Substantia nigra (tissue), 51 donors: ENCODE measurements at places on chromosomes 5 and 9.

DNA sequence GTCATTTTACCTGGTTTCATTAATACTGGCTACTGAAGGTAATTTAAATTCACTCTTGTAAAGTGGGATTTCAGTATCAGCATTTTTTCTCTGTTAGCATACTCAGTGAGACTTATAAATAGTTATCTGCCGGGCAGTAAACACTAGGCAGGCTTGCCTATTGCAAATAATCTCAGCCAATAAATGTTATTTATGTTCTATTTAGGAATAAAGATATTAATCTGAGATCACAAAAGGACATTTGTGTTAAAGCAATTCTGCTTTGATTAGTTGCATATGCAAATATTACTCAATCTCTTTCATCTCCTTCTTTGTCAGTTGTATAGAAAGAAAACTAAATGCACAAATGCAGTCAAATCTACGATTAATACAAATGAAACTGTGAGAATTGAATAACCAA is 827.8 kb downstream of the TLE4 start:
- DNase-seq: no peak

DNA sequence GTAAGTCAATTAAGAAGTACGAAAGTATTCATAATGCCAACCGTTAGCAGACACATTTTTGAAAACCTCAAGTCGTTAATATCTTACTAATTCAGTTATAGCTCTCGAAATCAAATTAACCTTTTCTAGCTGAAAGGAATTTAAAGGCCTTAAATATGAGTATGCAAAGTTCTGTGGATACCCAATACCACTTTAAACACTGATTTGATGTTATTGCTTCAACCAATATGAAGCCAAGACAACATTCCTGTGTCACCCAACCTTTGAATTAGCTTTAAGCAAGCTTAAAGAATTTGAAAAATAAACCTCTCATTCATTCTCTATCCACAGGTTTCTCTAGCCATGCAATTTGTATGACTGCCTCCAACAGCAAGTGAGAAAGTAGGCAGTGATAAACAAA is 204.5 kb downstream of the MCTP1 start:
- DNase-seq: no peak

DNA sequence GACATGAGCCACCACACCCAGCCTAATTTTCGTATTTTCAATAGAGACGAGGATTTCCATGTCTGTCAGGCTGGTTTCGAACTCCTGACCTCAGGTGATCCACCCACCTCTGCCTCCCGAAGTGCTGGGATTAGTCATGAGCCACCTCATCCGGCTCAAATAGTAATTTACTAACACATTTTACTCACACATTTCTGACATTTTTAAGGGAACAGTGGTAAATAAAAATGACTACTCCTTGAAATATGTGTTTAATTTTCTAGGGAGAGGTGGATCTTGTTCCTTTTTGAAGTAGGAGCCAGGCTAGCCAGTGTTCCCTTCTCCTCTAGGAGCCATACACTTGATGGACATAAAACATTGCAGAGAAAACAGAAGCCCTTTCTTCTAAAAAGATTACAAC is 55.2 kb upstream of the ERBIN start:
- DNase-seq: no peak

DNA sequence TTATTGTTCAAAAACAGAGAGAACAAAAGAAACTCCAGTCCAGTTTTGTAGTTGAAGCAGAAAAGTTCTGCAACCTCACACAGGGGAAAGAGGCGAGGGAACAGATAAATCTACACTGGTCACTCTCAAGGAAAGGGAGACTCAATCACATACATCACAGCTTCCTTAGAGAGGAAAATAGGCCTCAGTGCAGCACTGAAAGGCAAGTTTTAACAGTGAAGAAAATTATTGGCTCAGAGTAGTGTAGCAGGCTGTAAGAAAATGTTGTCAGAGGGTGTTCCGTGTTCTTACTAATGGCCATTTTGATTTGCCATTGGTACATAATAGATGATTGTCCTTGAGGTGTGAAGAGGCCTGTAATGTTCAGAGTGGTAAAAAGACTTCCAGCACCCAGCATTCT is 530.0 kb upstream of the CDH6 start:
- DNase-seq: no peak

GRCh38 chr5:54753034-54753433 is 232.4 kb downstream of the ESM1 start:
- no peak for DNase-seq

DNA sequence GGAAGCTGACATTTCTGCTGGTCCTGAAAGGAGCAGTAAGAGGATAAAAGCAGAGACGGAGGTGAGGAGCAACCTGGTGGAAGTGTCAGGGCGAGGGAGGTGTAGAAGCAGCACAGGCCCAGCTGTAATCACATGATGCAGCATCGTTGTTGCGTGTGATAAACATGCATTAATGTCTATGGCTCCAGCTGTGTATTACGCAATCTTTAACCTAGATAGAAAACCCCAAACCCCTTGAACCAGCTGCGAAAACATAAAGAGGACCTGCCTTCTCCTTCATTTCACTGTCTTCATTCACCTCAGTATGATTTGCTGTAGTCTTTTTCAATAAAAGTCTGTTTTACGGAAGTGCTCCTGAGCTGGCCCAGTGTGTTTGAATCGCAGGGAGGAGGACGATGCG is 162.9 kb downstream of the NTRK2 start:
- DNase-seq: no peak

- no peak for DNase-seq
These were observed 30.1 kb downstream of the IPPK start for GRCh38 chr9:92639791-92640271.

DNA sequence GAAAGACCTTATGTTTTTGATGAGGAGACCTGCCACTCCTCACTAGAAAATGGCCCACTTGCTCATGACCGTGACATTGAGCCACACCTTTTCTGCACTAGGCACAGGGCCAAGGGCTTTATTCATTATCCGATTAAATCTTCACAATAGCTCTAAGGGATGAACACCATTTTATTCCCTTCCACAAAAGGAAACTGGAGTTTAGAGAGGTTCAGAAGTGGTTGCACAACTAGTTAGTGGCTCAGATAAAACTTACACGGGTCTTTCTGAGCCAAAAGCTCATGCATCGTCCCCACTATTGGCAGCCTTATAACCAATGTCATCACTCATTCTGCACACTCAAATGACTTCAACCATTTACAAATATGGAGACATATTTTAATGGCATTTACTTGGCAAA is 39.4 kb downstream of the SUSD1 start:
- no peak for DNase-seq

DNA sequence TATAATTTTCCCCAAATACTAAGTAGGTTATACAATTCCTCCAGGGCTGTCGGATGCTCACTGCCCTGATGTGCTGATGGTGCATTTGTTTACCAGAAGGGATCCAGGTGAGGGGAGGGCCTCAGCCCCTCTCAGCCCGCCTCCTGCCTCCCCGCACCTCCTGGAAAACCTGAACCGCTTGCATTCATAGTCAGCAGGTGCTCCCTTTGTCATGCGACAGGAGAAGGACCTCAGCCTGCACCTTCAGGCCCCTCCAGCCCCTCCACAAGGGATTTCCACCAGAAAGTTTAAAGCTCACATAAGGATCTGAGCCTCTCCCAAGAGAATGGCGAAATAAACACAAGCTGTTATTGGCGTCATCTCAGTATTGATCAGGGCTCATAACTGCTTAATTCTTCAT is 36.5 kb upstream of the NTNG2 start:
- no peak for DNase-seq

DNA sequence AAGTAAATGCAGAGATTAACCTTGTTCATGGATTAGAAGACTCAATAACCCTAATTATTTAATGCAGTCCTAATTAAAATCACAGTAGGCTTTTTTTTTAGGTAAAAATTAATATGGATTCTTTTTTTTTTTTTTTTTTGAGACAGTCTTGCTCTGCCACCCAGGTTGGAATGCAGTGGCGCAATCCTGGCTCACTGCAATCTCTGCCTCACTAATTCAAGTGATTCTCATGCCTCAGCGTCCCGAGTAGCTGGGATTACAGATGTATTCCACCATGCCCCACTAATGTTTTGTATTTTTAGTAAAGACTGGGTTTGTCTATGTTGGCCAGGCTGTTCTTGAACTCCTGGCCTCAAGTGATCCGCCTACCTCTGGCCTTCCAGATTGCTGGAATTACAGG is 40.6 kb downstream of the DENND4C start:
- DNase-seq: no peak

DNA sequence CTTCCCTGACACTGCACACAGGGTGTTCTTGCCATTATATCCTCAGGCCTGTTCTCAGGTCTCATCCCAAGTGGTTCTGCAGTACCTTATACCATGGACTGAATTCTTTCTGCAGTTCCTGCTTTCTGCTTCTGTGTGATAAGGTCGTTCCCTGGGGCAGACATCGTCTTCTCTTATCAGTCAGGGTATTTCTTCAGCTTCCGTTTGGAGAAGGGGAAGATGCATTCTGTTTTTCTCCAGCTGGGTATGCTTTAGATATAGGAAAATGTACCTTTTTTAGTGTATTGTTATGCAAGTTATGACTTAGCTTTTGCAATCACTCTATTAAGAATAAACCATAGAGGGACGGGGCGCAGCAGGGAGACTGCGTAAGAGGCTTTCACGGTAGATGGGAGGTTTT is 31.1 kb downstream of the RALGPS1 start:
- DNase-seq: no peak

GRCh38 chr9:15354713-15355112 is 47.7 kb upstream of the TTC39B start:
- no peak for DNase-seq

GRCh38 chr5:38905516-38905915 is 59.7 kb downstream of the OSMR start:
- no peak for DNase-seq

DNA sequence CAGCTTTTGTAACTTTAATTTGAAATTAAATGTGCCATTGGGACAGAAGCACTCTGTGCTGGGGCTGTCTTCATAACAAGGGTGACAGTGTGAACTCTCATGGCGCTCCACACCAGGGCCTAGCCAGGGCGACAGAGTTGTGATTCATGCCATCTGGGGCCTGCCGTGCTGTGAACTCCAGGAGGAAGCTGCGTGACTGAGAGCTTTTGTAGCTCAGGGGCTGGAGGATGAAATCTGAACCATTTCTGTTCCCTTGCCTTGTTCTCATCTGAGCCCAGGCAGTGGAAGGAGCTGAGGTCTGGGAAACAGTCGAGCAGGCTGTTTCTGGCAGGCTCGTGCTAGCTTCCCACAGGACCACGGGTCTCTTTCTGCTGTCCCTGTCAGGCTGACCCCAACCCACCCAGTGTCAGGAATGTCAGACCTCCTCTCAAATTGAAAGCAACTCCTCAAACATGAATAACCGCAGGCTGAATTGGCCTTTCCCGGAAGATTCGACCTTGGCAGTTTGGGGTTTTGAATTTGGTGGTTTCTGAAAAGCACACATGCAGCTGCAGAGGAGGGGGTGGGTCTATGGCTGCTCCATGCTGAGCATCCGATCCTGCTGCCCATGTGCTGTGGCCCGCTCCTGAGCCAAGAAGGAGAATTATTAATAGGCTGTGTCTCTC is 69.2 kb upstream of the RPS23 start:
- peak; percentile 79 for DNase-seq

- DNase-seq: no peak
These were observed 48.7 kb upstream of the ACTBL2 start for GRCh38 chr5:57531333-57531732.

DNA sequence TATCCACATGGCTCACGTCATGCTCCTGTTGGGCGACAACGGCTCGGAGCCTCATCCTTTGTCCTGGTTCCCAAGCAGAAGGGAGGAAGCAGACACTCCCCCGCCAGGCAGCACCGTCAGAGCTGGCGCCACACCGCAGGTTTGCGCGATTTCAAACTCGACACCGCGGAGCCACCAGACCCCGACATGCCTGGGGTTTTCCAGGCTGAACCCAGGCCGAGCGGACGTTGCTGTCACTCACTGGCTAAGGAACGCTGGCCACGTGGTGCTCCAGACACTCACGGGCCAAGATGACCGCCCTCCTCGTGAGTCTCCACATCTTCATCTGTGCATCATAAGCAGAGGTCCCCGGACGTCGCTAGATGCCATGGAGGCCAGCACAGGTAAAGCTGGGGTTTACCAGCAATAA is 9.0 kb downstream of the TERT start:
- DNase-seq: no peak

GRCh38 chr5:74934949-74935751 is 69.0 kb upstream of the FAM169A start:
- no peak for DNase-seq

DNA sequence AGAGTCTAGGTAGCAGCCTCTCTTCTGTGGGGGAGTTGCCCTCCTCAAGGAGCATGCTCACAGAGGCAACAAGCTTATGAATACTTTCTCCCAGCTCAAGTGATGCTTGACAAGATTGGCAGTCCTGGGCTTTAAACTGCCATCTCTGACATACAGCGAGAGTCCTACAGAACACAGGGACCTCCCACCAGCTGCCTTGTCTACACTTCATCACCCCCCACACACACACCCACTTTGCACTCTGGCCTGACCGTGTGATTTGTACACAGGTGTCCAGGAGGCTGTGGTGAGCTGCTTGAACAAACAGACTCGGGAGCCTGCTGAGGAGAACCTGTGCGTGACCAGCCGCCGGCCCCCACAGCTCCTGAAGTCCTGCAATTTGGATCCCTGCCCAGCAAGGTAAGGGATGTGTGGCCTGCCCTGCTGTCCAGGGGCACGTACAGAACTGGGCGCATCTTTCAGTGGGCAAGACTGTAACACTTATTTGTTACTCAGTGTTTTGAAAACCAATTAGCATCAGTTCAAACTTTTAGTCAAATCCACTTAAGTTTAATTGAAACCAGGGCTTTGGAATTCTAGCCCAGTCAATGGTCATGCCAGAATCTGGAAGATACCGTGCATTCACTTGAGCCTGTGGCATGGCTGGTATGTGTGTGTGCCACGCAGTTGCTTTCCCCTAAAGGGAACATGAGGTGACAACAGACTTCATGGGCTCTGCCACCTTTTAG is 247.5 kb downstream of the ADAMTSL1 start:
- DNase-seq: no peak
